Myocyte (in vitro differentiated cells): ENCODE measurements at places on chromosomes 4 and X. TPM values are rescaled to one million over a fixed set of nuclear protein-coding genes. Genes with fewer than 3 reads are reported as not detected.
A peak's percentile ranks its signal among the peaks of the same experiment; 100 is the strongest.

The AMER1 gene
- total RNA-seq = 4.1 and 4.9 TPM in 2 replicates

The TMPRSS11A gene
- not detected in 2 replicates for total RNA-seq

The HADH gene
- total RNA-seq = 17.7 and 38.8 TPM in 2 replicates

GRCh38 chr4:3525532-3526430, 6.4 kb downstream of the LRPAP1 start:
- DNase-seq = no peak

DNA sequence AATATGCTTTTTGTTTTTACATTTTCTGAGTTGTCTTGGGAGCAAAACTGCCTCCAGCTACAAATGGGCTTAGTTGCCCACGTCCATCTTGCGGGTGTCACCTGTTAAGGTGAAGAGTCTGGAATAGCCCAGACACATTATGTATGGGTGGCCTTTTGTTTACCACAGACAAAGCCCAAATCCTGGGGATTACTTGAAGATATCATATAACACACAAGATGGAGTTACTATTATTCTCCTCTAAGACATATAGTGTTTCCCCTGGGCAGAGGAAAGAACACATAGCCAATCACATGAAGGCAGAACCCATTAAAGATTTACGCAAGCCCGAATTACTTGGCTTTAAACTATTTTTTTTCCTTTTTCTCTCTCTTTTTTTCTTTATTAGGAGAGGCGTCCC, 625.6 kb upstream of the FAM241A start:
- DNase-seq = no peak

DNA sequence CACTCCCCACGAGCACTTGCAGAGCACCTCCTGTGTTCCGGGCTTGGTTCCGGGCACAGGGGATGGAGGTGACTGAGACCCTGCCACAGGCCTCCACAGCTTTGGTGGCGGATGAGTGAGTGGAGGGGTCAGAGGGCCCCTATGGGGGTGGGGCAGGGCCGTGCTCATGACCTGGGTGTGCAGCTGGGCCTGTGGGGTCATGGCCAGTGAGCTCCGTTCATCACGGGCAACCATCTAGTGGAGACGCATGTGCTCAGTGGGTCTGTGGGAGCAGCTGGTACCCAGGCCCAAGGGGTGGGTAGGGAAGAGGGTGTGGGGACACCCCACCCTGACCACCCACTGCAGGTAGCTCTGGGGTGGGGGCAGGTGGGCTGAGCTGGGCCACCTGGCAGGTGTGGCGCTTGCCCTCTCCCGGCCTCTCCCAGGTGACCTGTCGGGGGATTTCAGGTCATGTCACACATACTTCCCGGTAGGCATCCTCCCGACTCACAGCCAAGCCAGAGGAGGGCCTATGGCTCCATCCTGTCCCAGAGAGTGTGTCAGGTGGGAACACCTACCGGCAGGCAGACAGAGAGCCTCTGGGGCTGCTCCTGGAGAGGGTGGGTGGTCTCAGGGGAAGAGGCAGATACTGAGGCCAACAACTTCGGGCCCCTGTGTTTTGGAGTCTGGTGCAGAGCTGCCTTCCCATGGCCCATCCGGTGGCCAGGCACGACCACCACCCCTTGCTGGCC, 3.6 kb downstream of the PSAPL1 start:
- no peak for DNase-seq

GRCh38 chr4:62548765-62549164, 1348.6 kb downstream of the ADGRL3 start:
- DNase-seq = no peak

- DNase-seq = no peak
These were observed 93.6 kb downstream of the IRF2 start for GRCh38 chr4:184380707-184381106.

DNA sequence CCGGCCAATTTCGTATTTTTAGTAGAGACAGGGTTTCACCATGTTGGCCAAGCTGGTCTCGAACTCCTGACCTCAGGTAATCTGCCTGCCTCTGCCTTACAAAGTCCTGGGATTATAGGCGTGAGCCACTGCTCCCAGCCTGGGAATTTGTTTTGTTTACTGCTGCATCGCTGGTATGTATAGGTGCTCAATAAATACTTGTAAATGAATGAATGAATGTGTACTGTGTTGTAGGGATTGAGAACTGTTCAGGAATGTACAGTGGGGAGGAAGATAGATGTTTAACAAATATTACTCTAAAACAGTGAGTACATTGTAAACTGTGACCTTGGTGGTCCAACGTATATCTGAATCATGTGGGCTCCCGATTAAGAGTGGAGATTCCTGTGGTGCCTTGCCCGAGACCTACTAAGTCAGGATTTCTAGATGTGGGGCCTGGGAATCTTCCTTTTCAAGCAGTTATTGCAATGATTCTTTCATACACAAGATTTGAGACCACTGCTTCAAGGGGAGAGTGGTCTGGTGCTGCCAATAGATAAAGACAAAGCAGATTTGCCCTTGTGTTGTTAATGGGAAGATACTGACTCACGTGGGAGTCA, 41.0 kb downstream of the WWC2 start:
- DNase-seq = no peak

GRCh38 chr4:55312489-55313101, 33.4 kb upstream of the SRD5A3 start:
- DNase-seq = peak; percentile 38

DNA sequence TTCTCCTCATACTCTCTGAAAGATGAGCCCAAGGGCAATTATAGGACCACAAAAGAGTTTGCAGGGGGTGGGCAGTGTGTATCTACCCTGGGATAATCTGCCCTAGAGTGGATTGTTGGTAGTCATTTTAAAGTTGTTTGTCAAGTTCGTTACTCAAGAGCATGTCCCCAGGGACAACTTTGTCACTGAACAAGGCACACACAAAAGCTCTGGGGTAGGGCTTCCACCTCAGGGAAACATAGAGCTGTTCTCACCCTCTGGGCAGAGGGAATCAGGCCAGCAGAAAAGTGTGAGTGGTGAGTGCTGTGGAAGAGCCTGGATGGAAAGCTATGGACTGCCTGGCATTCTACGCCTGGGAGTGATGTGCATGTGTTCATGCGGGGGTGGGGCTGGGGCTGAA, 23.3 kb upstream of the LEF1 start:
- no peak for DNase-seq

DNA sequence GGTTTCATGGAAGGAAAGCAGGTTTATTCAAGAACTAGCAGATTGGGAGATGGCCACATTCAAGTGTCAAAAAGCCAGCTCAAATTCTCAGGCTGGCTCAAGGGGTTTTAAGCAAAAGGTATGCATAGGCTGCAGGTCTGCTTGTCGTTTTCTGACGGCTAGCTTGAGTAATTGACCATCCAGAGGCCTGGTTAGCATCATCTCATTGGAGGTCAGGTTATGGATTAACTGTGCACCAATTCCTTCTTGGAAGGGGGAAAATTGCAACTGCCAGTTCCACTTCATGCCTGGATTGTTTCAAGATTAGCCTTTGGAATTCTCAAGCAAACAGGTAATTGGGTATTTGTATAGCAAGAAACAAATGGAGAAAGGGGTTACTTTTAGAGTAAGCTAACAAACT, 62.1 kb downstream of the FUNDC1 start:
- DNase-seq = no peak

GRCh38 chr4:126364311-126364911, 1049.7 kb downstream of the FAT4 start:
- DNase-seq = no peak

DNA sequence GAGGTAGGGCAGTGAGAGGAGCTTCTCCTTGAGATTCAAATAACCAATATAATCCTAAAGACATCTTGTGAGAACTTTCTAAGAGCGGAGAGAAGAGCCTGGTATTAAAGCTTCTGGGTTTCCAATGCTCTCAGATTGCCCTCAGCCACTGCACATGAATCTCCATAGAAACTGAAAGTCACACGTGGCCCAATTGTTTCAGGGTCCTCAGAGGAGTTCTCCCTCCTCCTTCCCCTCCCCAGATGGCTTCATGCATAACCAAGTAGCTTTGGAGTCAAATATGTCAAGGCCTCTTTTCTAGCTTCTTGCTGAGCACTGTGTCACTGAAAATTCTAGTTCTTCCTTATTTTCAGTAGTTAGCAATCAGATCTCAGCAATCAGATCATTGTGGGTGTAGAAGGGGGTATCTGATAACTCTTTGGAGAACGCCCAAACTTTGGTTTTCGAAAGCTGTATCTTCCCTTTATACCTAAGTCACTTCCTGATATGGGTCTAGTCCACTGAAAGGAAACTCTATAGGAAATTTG, 2.2 kb downstream of the BTK start:
- DNase-seq = no peak

DNA sequence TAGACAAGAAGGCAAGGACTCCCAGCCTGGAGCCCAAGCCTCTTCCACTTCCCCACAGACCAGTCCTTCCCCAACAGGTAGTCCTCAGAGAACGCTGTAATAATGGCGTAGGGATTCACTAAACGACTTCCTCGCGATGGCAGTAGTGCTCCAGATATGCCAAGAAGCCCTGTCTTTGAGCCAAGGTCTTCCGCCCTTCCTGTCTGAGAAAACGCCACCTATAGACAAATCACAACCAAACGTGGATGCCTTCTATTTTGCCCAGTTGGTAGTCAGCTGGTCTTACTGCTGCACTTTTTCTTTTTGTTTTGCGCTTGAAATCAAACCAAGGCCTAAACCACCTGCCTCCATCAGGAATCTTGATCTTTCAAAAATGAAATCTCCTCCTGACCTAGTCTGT, 203.3 kb downstream of the OR13H1 start:
- DNase-seq = peak; percentile 28

- DNase-seq = no peak
These were observed 67.5 kb downstream of the TECRL start for GRCh38 chr4:64341711-64342110.

DNA sequence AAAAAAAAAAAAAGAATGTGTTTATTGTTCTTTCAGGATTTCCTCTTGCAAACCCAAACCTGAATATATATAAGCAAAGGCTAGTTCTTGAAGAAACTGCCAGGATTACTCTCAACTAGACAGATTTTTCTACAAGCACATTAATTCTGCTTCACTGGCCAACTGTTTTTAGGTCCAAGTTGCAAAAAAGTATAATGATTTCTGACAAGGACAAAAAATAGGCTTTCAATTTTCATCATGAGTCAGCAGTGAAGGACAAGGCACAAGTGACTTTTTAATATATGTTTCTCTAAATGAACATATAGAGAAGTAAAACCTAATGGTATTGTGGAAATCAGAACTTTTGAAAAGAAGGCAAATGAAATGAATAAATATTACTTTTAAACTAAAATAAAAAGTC, 73.7 kb downstream of the ELOVL6 start:
- DNase-seq = no peak

- DNase-seq = no peak
These were observed 6.5 kb downstream of the SPP1 start for GRCh38 chr4:87982036-87982435.

DNA sequence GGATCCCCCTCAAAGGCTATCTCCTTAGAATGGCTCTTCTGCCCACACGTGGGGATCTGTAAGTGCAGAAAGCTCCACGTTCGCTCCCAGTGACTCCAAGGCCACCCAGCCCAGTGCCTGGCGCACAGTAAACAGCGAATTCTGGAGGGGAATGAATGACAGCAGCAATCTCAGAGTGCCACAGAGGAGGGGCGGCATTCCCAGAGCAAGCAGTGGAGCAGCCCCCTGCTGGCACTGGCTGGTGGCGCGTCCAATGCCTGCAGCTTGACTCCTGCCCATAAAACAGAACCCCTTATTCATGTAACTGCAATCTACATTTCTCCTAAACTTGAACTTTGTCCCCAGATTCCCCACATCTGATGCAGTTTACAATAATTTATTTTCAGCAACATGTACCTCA, 6.9 kb upstream of the HELT start:
- DNase-seq = no peak

- peak; percentile 10 for DNase-seq
These were observed 78.7 kb downstream of the WDFY3 start for GRCh38 chr4:84887824-84888223.

GRCh38 chr4:38497121-38497520, 166.9 kb upstream of the KLF3 start:
- no peak for DNase-seq

DNA sequence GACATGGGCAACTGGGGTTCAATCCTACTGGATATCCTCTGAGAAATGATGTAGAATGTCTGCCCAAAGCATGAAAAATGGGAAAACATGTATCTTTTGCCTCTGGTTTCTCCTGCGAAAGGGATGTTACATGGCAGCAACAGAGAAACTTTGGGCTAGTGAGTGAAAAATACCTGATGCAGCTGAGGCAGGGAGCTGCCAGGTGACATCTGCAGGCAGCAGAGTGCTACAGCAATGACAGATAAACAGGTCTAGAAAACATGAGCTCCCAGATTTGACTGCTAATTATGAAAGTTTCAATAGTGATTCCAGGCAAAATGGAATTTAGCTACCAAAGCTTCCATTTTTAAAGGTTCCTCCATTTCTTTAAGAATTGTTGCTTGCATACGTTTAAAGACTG, 4.8 kb upstream of the CXCL1 start:
- no peak for DNase-seq

- DNase-seq = no peak
These were observed 33.2 kb downstream of the LRPAP1 start for GRCh38 chr4:3498901-3499510.
